ENCODE measurements at places on chromosomes 5 and 9.

DNA sequence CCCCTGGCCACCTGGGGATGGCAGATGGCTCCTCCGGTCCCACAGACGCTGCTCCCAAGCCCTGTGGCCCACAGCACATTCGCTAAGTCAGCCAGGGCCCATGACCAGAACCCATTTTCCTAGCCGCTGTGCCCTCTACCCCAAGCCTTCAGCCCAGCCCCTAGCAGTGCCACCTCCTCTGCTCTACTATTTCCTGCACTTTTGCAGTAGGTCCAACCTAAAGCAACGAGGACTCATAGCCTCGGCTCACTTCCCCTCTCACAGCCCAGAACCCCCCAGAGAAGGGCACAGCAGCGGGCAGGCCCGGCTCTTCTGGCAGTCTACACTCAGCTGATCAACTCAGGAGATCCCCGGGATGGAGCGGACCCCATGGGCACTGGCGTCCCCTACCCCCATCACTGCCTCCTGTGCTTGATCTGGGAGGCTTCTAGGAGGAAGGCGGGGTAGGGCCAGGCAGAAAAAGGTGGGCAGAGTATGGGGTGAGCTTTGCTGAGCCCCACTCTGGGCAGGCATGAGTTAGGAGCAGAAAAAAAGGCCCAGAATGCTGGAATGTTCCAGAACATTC is 111.2 kb downstream of the ZNF354C start:
- DNase-seq: no peak

DNA sequence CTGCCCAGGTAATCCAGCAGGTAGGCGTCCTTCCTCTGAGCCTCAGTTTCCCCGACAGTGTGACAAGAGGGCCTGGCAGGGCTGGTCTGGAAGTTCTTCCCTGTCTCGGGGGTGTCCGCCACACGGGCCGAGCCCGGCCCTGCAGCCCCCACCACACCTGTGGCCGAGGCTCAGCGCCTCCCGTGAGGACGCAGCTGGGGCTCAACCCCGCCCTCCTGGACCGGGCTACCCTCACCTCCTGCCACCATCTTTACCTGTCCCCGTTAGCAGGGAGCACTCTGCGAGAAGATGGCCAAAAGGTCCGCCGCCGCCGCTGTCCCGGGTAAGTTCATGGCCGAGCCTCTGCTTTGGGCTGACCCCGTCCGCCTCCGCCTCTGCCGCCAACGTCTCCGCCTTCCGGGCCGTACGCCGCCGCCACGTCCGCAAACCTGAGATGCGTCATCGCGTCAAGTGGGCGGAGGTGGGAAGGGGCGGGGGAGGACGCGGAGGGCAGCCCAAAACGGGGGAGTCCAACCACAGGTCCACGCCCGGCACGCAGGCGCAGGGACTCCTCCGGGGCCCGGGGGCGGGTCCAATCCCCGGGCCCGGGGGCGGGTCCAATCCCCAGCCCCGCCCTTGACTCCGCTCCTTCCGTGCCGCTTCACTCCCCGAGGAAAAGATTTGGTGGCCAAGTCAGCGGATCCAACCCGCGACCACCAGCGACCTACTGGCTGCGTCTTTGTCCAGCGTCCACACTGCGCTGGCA is at the start of gene LYSMD3:
TSS of gene LYSMD3 (minus strand) at position 391 of the 745 bp plus-strand sequence. CDS start 4,295 bp downstream, outside the sequence.
- peak; percentile 83 for DNase-seq

DNA sequence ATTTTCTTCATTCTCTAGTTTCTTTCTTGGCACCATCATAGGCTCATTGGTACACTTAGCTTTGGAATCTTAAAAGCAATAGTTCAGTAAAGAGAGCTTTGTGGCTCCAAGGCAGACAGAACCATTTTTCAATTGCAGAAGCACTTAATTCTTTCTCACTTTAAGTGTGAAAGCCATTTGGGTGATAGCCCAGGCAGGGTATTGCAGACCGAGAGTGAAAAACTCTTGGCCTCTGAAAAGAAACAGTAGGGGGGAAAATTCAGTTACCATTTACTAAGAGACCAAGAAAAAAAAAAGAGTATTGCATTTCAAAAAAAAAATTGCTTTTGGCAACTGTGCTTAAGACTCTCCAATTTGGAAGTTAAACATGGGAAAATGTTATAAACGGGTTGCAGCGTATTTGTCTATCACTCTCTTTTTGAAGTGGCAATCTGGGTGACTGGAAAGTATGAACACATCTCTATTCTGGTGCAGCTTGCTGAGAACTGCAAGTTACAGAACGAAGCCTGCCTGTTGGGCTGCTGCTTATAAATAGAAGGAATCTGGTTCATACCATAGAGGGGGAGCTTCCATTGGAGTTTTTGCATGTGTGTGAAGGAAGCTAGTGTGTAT is 170.5 kb downstream of the TLE4 start:
- no peak for DNase-seq

- no peak for DNase-seq
These were observed 131.3 kb upstream of the DAP start for GRCh38 chr5:10892147-10892910.

GRCh38 chr5:68378204-68378820 is 162.8 kb downstream of the PIK3R1 start:
- no peak for DNase-seq

GRCh38 chr5:115686738-115687074 is 60.9 kb upstream of the TMED7 start:
- DNase-seq: no peak

- no peak for DNase-seq
These were observed 39.1 kb upstream of the UNC5A start for GRCh38 chr5:176771102-176771845.

GRCh38 chr9:92762781-92763708 is 1.6 kb downstream of the BICD2 start:
- no peak for DNase-seq

DNA sequence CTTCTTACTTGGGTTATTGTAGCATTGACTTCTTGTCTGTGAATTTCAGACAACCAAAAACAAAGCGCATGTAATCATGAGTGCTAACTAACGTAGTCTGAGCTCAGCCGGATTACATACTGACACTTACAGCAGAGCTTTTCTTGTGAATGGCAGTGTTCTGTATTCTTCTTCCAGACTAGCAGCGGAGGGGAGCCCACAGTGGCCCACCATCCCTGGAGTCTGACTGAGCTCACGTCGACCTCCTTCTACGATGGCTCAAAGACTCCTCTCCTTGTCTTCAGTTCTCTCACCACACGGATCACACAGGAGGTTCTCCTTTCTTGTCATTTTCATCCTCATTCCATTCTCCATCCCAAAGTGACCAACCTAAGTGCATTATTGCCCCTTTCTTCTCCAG is 211.4 kb downstream of the CHSY3 start:
- no peak for DNase-seq

DNA sequence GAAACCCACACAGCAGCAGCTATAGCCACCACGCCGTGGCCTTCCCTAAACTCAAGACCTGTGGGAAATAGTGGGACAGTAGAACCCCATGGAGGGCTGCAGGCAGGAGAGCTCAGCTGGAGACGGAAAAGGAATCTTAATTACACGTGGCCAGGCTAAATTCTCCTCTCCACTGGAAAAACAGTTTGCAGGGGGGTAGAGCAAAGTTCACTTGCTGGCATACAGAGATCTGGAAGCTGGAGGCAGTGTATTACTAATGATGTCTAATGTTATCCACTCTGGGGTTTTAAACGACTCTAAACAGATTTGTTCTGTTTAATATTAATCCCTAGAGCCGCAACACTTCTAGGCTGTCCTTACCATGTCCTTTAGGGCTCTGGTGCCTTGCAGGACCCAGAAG is 257.1 kb downstream of the SAXO1 start:
- DNase-seq: no peak

DNA sequence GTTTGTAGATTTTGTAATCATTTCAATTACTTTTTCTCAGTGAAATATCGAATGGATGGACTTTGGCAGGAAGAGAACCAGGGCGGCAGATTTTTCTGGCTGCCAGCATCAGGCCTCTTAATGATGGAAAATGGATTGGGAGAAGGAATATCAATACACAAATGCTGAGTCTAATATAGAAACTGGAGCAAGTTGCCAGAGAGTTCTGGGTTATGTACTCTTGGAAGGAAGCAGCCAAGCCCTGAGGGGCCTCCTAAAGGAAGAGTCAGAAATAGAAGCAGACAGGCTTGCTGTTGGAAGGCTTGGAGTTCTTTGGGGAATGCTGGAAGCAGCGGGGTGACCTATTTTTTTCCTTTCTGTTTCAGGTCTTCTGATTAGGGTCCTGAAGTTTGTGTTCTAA is 428.6 kb downstream of the DMAC1 start:
- no peak for DNase-seq

DNA sequence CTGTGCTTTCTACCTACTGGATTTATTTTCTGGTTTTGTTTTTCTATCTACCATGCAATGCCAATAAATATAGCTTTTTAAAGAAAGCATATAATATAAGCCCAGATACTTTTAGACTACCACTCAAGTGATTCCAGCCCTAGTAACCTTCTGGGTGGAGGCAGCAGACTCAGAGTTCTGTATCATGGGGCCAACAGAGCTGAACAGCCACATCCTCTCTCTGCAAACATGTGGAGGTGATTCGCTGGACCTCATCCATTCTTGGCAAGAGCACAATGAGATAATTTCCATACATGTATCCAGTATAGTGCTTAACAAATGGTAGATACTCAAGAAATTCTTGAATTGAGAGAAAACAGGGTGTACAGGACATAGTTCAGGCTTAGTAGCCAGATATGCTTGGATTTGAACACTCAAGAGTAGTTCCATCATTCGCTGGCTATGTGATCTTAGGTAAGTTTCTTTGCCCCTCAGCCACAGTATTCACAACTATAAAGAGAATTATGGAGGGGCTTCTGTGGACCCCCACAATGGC is 124.5 kb downstream of the ASTN2 start:
- no peak for DNase-seq

GRCh38 chr5:21391506-21391905 is 1403.5 kb upstream of the CDH18 start:
- DNase-seq: no peak

GRCh38 chr9:130508218-130508617 is 63.5 kb downstream of the ASS1 start:
- DNase-seq: no peak

DNA sequence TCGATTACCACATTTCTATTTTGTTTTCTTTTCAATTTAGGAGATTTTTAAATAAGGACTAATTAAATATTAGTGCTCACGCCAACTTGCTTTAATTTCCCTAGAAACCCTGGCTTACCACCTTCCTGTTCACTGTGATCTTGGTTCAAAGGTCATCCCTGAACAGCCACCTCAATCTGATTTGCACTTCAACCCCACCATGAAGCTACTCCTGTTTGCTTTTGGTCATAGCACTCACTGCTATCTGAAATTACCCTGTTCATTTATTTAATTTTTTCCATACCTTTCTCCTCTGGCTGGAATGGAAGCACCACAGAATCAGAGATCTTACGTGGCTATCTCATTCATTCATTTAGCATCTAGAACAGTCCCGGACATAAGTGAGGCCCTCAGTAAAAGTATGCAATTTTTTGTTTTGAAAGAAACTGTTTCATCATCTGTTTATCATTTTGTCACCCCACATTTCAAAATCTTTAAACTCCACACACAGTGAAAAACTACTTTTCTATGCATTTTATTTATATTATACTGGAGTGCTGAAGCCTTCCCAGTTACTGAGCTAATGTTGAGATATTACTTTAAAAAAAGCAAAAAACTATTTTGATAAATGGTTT is 17.2 kb upstream of the ADAMTSL1 start:
- no peak for DNase-seq

GRCh38 chr9:126666155-126666803 is 52.6 kb downstream of the LMX1B start:
- DNase-seq: no peak

GRCh38 chr9:134597957-134598883 is 43.4 kb upstream of the COL5A1 start:
- no peak for DNase-seq

- no peak for DNase-seq
These were observed 870.0 kb upstream of the CDH9 start for GRCh38 chr5:27908341-27908740.

DNA sequence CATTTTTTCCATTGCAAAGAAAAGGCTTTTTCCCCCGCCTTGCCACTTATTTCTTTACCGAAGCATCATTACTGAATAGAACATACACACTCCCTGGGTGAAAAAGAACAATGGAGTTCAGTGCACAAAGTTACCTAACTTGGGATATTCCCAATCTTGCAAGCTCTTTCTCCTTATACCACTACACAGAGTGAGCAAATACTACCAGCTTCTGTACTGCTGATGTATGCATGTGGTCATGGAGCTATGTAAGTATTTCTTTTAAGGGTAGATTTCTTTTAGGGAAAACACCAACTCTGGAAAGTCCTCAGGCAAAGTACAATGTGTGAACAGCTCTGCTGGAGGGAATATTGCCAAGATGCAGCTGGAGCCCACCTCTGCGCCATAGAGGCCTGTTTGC is 81.1 kb downstream of the AOPEP start:
- peak; percentile 46 for DNase-seq

DNA sequence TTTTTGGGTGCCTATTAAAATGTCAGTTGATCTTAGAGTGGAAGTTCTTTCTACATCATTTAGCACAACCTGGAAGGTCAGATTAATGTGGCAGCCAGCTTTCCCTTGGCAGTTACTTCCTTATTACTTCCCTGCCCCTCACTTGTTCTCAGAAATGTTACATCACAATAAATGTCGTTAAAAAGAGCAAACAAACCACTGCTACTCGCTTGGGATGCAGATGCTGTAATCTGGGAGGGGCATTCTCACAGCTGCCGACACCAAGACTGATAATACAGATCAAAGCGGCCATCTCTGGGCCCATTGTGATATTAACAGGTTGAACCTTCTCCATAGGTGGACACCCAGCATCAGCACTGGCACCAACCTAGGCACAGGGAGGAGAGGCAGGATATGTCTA is 29.3 kb downstream of the PLAC8L1 start:
- DNase-seq: peak; percentile 40

DNA sequence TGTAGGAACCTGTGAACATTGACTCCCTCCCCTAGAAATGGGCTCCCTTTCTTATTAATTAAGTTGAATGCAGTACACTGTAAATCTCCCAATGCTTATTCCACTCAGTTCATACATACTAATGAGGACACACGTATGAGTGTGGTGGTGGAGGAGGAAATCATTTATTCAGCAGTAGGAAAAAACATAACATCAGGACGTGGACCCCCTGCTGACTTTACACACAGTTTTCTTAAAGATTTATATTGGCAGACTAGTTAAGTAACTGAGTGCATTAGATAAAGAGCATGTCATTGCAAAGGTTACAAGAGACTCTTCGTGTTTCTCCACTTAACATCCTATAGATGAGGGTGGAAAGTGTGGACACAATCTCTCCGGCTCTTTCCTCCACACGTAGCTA is 37.8 kb upstream of the SEMA6A start:
- no peak for DNase-seq

GRCh38 chr9:21551401-21551800 is 69.3 kb upstream of the IFNE start:
- no peak for DNase-seq

Data from inflammatory macrophage treated with lipopolysaccharide for 1 hour (primary cell).